ENCODE measurements at places on chromosomes 4 and X.

DNA sequence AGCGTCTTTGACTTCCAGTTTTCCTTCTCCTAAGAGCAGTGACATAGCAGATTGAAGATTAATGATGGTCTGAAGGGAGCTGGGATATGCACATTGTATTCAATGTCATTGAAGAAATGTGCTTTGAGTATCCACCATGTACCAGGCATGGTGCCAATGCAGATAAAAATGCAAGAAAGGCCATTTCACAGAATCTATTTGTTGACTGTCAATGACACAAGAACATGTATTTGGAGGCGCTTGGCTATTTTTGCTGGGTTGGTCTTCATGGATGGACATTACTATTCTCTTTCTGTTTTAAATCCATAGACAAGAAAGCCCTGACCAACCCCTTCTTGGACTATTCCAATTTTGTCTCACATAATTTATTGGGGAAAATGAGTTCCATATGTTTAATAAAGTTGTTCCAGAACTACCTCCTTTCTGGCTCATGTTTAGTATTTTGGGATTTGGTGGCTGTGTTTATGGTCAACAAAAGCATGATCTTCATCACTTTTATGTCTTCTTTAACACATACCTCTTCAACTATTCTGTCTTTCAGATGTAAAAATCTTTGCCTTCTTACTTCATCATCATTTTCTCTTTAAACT is 174.5 kb downstream of the CPE start:
- no peak for DNase-seq

DNA sequence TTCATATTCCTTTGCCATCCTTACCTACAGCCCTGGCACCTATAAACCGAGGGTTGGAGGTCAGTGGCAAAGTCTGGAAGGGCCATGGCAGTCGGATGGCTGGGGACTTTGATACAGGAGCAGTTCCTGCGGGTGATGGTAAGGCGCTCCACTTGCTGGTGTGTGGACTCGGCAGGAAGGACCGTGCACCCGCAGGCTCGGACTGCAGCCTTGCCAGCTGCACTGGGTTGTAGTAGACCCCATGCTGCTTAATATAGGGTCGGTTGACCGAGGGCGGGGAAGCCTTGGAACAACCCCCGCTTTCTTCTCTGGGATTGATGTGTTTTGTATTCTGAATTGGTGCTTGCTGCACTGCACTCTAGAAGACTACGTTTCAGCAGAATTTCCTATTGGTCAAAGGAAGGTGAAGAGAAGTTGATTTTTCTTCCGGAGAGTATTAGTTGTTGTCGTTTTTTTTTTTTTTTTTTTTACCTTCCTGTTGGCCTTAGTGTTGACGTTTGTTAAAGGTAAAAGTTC is 638 bp downstream of the BLTP1 start:
- peak; percentile 66 for DNase-seq

GRCh38 chrX:128436397-128437103 is 384.3 kb upstream of the ACTRT1 start:
- no peak for DNase-seq

DNA sequence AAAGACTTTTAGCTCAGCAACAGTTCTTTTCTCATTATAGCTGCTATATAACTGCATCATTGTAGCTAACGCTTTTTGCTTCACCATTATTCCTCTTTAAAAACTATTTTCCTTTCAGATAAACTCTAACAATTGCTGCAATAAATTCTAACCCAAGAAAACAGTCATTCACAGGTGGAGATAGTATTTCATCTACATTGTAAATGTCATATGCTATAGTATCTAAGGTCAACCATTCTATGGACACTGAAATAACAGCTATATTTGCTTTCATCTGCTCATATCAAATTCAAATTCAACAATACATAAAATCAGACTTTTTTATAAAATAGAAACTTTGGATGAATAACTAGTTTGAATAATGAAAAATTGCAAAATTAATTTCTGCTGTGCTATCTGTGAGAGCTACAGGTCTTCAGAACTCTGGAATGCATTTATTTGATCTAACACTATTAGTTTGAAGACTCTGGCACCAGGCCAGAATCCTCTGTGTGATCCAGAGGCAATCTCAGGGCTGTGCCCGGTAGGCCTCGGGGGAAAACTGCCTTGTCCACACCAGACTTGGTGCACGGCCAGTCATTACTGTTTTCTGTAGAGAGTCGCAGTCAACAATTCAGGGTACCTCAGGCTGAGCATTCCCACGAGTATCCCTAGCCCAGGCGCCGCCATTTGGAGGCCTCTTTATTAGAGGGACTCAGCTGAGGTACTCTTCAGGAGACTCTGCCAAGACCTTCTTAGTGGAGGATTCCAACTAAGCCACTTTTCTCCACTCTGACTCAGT is 332.4 kb downstream of the SLC7A11 start:
- no peak for DNase-seq

DNA sequence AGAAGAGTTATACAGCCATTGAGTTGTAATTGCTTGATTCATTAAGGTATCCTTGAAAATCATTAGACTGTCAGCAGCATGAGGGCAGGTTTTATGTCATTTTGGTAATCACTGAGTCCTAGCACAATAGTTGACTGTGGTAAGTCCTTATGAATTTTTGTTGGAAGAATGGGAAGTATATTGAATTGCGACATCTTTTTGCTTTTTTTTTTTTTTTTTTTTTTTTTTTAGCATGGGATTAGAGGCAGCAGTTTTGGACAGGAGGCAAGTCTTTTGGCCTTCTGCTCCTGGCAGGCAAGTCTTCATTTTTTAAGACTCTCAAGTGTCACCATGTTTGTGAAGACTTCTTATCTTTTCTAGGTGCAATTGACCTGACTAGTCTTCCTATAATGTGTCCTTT is 29.7 kb downstream of the PRRG1 start:
- no peak for DNase-seq

- no peak for DNase-seq
Observed at GRCh38 chr4:89308161-89308500, 531 bp upstream of the GPRIN3 start.

DNA sequence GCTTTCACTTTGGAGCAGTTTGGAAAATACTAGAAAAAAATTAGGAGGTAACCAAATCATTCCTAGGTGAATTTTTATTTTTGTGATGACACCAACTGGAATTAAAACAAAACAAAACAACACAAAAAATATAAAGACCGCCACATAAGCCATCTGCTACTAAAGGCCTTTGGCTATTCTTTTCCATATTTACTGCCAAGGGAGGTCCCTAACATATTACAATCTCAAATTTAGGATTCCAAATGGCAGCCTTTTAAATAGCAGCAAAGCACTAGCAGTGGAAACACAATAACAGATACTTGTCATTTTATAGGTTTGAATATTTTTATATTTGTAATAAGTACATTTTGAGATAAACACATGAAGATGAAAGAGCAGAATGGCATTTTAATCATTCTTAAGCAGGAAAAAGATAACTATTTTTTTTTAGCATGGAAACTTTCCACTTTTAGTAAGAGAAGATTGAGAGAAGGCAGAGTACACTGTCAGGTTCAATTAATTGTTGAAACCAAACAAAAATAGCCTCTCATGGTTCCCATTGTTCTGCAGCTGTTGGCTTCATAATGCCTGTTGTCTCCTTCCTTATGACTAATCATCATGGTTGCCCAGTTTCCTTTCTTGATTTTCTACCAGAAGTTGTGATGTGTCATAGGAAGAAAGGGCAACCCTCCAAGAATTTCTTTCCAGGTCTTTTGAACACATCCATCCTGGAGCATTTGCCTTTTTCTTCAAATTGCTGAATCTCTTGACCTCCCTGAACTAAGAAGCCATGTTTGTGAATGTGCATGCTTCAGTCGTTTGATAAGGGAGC is 219.0 kb upstream of the EMCN start:
- no peak for DNase-seq

DNA sequence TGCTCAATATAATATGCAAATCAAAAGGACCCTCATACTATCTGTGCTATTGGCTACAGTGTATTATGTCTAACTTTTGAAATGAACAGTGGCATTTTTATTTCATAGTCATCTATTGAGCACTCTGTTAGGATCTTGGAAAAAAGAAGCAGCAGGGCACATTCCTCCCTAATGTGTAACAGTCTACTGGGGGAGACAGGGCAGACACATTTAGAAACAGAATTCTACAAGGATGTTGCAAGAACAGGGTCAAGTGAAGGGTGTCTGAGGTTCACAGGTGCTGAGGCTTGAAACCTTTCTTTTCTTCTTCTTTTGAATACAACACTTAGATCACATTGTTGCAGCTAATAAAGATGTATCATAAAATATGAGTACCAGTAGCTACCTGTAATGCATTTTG is 129.7 kb upstream of the SLC4A4 start:
- no peak for DNase-seq

DNA sequence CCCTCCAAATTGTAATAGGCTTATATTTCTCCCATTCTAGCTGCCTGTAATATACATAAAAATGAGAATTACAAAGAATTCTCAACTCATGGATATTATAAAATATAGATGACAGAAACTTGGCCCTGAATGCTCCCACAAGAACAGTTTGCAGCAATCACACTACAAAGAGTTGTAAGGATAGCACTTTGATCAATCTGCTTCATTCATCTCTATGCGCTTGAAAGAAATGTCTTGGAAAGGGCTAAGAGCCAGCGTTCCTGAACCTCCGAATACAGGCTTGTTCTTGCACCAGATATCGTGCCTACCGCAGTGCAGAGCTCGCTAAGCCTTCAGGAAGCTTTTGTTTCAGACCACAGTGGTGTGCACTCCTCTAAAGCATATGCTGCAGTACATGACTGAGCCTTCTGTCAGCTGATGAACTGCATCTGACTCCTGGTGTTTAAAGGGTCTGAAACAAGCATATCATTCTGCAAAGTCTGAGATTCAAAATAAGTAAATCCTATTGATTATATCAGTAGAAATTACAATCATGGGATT is 417.6 kb upstream of the ZFP42 start:
- no peak for DNase-seq

- no peak for DNase-seq
Observed at GRCh38 chr4:118193421-118193820, 159.1 kb downstream of the NDST3 start.

DNA sequence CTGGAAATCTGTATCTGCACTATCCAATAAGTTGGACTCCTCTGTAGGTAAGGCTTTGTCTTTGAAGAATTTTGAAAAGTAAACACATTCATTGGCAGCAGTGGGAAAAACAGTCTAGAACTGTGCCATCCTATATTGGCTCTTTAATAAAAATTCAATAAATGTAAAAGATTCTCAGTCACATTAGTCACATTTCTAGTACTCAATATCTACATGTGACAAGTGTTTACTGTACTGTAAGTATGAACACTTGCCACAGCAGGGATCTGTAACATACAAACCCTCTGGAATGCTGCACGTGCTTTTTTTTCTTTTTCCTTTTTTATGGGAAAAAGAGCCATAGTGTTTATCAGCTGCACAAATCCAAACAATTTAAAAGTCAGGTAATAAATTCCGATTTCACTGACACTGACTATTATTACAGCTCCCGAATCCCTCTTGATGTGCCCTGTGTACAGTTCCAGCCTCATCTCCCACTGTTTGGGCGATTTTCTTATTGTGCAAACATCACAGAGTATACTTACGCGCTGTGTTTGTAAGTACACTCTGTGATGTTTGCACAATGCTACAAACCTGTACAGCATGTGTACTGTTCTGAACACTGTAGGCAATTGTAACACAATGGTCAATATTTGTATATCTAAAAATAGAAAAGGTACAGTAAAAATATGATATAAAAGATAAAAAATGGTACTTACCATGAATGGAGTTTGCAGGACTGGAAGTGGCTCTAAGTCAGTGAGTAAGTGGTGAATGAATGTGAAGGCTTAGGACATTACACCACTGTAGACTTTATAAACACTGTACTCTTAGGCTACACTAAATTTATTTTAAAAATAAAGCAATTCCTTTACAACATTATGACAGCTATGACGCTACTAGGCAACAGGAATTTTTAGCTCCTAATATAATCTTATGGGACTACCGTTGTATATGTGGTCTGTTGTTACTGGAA is 8.7 kb downstream of the PYURF start:
- no peak for DNase-seq

DNA sequence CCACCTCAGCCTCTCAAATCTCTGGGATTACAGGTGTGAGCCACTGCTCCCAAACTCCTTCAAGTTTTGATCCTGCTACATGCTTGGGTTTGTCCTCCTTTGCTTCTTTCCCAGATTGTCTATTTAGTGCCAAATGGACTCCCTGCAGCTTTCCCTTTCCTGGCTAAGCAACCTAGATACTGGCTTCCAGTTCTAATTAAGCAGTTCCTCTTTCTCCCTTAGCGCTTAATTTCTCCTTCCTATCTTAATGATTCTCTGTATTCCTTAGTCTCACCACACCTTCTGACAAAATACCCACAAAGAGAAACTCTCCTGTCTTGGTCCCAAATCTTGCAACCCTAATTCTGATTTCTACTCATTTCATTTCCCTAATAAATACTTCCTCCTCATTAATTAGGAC is 7.8 kb downstream of the RXFP1 start:
- DNase-seq: no peak

DNA sequence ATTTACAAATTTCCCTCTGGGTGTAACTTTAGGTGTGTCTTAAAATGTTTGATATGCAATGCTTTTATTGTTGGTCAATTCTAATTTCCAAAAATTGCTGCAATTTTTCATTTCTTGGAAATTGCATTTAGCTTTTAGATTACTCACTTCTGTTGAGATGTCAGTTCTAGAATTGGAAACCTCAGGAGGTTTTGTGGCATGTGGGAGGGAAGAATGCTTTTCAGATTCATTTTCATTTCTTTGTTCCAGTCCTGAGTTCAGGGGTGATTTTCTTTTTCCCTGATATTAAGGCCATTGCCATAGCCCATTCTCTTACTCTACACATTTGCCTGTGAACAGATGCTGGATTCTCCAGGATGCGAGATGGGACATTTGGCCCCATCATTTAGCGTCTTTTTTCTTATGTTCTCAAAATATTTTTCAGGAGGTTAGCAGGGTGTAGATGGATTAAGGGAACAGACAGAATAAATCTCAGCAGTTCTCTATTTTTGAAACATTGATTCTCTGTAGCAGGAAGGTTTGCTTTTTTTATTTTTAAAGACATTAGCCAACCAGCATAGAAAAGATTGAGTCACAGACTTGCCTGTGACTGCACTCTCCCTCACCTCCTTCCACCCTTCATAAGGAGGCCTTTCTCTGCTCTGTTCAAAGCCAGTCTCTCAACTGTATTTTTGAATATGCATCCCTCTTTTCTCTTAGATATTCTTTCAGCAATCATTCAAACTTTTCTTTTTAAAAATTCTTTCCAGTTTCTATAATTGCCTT is 238.4 kb upstream of the ANXA3 start:
- no peak for DNase-seq

- DNase-seq: no peak
Observed at GRCh38 chrX:21975812-21976211, 35.3 kb downstream of the SMS start.

- DNase-seq: no peak
Observed at GRCh38 chr4:37762991-37763368, 63.5 kb upstream of the PGM2 start.

- no peak for DNase-seq
Observed at GRCh38 chr4:142036795-142037583, 400.6 kb downstream of the IL15 start.

DNA sequence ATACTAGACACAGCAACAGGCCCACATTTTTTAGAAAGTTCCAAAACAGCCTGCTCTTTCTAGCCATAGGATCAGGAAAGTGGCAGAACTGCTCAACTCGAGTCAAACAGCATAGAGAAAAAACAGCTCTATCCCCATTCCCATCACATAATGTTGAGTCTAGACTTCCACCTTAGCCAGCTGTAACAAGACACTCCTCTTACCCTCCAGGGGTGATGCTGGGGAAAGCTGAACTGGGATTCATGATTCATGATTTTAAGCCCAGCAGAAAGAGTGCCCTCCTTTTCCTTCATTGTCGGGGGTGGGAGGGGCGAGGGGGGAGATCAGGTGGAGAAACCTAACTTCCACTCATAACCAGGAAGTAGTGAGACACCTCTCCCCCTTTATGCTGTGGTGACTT is 86.1 kb downstream of the CENPC start:
- DNase-seq: no peak

GRCh38 chrX:43581888-43582539 is 74.1 kb upstream of the MAOA start:
- no peak for DNase-seq
